ENCODE measurements at places on chromosomes 11 and 22.

DNA sequence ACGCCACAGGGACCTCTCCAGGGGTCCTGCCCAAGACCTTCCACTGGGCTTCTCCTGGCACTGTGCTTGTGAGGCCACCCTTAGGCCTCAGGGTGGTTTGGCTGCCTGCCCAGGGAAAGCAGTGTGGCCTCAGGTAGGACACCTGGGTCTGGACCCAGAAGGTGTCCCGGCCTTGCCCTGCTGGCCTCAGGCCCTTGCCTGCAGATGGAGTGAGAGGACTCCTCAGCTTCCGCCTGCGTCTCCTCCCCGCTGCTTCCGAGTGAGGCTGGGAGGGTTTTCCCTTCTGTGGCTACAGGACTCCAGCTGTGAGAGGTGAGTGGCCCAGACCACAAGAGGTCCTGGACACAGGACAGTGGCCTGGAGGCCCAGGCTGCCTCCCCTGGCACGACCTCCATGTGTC, 60.4 kb downstream of the WNT7B start:
- no peak for DNase-seq

DNA sequence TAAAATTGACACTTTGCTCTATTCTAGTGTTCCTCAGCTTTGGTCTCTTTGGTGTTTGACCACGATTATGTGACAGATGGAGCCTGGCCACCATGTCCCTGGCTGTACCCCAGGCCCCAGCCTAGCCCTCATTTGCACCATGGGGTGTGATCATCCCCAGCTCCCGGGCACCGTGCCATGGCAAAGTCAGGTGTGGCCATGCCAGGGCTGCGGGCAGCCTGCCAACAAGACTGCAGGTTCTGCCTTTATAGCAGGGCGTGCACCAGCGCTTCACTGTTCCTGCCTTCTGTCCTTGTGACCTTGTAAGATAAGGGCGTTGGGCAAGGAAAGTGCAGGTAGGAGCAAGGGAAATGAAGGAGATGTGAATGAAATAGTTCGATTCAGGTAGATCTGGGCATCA, 22.4 kb upstream of the APOBEC3A start:
- DNase-seq = no peak

DNA sequence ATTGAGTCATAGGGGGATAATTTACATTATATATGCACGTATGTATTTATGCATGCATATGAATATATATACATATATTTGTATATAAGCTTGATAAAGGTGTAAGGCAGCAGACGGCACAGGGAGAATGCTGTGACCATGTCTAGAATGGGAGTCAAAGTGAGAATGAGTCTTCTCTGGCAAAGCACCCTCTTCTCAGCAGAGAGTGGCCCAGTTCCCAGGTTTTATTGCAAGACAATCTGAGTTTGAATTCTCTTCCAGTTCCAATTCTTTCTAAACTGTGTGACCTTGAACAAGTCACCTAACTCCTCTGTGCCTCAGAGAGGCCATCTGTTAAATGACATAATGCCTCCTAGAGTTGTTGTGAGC, 13.8 kb downstream of the EHF start:
- no peak for DNase-seq

DNA sequence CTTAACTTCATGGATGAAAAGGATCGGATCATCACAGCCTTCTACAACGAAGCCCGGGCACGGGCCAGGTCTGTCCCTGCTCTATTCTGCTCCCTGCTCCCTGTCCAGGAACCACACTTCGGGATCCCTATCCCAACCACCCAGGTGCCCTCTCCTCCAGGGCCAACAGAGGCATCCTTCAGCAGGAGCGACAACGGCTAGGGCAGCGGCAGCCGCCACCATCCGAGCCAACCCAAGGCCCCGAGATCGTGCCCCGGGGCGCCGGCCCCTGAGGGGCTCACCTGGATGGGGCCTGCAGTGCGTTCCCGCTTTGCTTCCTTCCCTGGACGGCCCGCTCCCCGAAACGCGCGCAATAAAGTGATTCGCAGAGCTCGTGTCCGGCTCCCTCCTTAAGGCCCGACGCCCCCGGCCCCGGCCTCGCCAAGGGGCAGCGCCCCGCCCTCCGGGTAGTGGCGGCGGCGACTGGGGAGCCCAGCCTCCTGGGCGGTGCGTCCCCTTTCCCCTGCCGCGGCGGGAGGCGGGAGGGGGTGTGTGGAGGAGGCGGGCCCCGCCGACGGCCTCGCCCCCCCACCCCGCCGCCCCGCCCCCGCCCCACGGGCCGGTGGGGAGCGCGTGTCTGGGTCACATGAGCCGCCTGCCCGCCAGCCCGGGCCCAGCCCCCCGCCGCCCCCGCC, at the start of gene VEGFB:
VEGFB (plus strand) TSS at position 672 of the 674 bp plus-strand sequence. CDS start 250 bp downstream, outside the sequence.
- DNase-seq = no peak

DNA sequence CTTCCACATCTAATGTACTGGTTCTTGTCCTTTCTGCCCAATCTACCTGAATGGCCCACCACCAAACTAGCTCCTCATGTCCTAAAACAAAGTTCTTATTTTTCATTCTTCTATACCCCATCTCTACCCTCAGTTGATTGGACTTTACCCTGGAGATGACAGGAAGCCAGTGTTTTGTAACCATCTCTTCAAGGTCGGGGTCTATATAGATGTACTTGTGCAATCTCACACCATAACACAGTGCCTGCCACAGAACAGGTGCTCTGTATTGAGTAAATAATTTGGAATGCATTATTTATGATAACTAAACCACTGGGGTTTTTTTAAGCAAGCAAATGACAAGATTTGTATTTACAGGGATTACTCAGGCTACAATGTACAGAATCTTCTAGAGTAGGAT, 76.7 kb upstream of the FAM181B start:
- no peak for DNase-seq

DNA sequence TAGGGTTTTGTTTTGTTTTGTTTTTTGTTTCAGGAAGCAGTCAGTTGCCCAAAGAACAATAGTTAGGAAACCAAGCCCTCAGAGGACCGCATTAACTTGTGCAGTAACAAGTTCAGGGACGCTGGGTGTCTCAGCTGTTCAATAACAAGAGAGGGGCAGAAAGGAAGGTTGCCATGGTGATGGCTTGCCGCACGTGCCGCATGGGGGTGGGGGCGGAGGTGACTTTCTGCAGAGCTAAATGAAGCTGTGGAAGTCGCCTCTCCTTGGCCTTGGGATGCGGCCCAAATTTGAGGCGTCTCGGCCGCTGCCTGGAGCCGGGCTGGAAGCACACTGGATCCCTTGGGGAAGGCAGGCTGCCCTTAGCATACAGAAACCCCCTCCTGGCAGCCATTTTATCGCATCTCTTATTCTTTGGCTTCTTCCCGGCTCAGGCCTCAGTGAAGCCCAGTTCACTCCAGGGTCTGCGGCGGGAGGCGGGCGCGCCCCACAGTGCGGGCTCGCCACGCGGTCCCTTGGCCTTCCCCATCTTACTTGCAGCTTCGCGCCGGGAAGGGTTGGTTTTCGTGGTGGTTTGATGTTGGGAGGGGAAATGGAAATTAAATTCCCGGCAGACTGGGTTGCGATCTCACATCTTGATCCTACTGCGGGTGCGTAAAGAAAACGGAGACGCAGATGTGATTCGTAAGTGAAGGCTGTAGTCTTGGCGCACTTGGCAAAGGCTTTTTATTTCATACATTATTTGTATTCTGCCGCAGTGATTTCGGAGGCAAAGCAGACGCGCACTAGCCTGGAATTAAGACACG, 94.3 kb downstream of the SLC17A6 start:
- DNase-seq = peak; percentile 89

- DNase-seq = no peak
Measured at GRCh38 chr22:27988704-27989103, 69.6 kb upstream of the PITPNB start.

DNA sequence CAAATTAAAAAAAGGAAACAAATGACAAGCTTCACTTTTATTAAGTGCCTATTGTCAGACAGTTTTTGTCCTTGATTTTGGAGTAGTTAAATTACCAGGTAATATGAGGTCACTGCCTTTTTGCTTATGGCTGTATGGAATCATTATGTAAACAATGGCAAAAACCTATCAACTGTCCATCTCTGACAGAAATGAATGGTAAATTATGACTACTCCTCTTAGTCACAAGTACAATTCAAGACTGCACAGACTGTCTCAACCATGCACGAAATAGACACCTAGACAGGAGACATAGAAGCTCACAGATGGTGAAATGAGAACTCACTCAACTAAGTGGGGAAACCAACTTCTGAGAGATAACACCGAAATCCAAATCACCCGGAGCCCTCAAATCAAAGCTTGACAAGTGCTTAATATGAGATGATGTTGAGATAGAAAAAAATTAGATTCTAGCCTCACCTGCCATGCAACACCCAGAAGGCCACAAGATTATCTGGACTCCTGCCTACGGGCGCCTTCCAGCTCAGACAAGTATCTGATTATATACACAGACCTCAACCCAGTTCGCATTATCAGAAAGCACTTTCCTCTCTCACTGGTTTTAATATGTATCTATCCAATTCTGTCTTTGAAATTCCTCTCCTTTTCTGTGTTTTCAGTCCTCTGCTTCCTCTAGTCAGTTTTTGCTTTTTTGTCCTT, 199.3 kb downstream of the CADM1 start:
- DNase-seq = no peak

- DNase-seq = peak; percentile 94
Measured at GRCh38 chr11:115959081-115959486, 454.9 kb upstream of the CADM1 start.

- DNase-seq = no peak
Measured at GRCh38 chr22:22048981-22049531, 66.5 kb upstream of the TOP3B start.

DNA sequence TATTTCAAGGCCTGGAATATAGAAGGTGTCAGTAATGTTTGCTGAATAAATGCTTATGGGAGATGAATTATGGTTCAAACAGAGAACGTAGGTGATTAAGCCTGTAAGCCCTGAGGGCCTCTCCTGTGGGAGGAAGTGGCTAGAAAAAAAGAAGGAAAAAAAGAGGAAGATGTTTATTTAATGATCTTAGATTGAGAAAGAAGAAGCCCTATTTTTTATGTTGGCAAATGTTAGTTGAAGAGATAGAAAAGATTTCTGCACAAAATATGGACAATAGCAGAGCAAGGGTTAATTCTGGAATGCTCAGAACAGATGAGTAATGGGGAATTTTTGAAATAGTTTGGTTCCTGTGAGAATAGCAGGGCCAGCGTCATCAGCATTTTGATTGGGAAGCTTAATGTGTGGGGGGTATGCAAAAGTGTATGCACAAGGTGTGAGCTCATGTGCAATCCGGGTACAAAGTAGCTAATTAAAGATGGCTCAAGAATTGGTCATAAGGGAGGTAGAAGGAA, 95.7 kb downstream of the TEAD1 start:
- no peak for DNase-seq

DNA sequence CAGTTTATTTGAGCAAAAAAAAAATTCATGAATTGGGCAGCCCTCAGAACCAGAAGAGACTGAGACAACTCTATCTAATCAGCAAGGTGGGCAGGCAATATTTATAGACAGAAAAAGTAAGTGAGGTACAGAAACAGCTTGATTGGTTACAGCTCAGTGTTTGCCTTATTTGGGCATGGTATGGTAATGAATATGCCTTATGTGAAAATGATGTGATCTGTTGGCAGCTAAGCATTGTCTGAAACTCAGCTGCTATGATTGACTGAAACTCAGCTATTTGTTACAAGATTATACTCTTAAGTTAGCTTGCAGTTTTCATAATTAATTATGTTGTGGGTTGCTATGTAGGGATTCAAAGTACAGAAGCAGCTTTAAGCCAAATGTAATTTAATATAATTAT, 127.6 kb downstream of the CNTN5 start:
- no peak for DNase-seq

GRCh38 chr11:119807841-119808240, 78.8 kb upstream of the NECTIN1 start:
- DNase-seq = no peak

DNA sequence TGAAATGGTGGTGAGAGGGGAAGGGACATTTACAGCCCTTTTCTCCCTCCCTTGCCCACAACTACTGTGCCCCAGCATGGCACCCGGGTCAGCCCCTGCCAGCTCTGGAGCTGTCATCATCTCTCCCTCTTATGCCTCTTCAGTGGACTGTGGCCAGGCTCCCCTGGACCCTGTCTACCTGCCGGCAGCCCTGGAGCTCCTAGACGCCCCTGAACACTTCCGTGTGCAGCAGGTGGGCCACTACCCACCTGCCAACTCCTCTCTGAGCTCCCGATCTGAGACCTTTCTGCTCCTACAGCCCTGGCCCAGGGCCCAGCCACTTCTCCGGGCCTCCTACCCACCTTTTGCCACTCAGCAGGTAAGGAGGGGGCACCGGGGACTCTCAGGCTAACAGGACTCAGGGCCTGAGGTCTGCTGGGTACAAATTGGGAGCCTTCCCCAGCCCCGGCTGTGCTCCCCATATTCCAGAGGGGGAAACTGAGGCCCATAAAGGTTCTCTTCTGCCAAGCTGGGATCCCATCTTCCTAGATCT, 2.9 kb downstream of the TMEM132A start:
- DNase-seq = no peak

DNA sequence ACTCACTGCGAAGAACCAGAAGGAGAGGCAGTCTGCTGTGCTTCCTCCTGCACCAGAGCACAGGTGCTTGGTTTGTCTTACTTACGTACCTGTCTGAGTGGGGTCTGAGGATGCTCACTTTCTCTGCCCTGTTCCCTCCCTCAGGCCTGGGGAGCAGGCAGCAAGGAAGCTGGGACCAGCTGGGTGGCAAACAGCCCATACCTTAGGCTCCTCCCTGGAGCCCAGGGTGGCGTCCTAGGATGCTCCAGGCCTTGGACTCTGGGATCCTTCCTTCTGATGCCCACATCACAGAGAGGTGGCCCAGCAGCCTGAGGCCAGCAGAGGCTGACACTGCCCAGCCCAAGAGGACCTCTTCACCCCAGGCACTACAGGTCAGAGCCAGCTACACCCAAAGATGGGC, 593.2 kb downstream of the BRD1 start:
- no peak for DNase-seq

Data from NCI-H1417 treated with DMSO at 0.1 percent for 48 hours (cell line).